ENCODE measurements at places on chromosomes 13 and 19.

DNA sequence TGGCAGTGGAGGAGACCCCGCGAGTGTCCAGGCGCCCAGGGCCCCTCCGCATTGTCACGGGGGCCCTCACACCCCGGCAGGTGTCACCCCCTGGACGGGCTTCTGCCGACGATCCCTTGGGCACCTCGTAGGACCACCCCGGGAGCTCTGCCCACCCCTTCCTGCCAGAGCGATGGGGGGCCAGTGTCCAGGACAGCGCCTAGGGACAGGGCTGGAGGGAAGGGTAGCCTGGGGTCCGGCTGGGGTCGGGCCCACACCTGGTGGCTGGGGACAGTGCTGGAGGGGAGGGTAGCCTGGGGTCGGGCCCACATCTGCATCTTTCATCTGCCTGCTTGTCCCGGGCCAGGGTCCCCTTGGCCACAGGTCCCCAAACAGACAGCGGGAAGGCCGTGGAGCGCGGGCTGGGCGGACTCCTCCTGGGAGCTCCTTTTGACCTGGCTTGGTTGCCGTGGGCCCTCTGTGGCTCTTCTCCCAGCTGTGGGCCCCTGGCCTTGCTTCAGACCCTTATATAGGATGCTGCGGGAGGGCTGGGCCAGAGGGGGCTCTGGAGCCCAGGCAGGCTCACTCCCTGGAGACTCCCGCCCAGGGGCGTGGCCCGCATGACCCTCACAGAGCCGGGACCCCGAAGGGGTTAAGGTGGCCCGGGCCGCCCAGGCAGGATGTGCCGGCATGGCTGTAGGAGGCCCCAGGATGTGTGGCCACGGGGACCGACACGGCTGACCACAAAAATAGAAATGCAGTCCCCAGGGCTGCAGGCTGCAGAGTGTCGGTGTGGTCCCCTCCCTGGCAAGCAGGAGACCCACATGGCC lies 74.1 kb upstream of the MCF2L start:
- no peak for DNase-seq

- no peak for DNase-seq
Observed at GRCh38 chr19:56117376-56117884, 3.7 kb downstream of the ZNF787 start.

DNA sequence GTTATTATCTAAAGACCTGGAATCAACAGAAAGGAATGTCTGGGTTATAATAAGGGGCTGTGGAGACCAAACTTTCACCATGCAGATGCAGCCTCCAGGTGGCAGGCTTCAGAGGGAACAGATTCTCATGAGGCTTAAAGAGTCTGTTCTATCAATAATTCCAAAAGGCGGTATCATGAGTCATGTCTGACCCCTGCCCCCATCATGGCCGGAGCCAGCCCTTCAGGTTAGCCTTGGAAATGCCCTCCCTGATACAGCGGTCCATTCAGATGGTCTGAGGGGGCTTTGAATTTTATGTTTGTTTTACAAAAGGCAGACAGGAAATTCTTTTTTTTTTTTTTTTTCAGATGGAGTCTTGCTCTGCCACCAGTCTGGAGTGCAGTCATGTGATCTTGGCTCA lies 21.7 kb upstream of the LAMP1 start:
- DNase-seq: no peak

GRCh38 chr13:97288486-97288900 lies 66.4 kb downstream of the MBNL2 start:
- DNase-seq: no peak

- DNase-seq: no peak
Observed at GRCh38 chr13:85662186-85662585, 137.0 kb downstream of the SLITRK6 start.

DNA sequence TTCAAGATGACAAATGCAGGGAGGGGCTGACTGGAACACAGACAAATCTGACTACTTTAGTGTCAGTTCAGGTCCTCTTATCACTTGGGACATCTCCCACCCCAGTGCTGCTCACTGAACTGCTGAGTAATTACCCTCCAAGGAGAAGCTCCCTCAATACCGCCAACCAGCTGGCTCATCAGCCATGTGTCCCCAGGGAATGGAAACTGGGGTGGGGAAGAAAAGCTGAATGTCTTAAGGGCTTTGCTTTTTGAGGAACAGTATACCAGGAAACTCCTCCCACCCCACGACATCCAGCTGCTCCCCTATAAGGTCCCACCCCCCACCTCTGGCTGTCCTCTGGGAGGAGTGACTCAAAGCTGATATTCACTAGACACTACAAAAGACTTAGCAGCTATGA lies 2.0 kb downstream of the ZNF823 start:
- no peak for DNase-seq

- peak; percentile 74 for DNase-seq
Observed at GRCh38 chr19:52535771-52536447, 8.4 kb downstream of the ZNF808 start.

GRCh38 chr19:47699360-47699917 lies 13.8 kb upstream of the EHD2 start:
- no peak for DNase-seq

GRCh38 chr19:10043286-10043927 lies 30.1 kb downstream of the RDH8 start:
- no peak for DNase-seq

- no peak for DNase-seq
Observed at GRCh38 chr19:47315125-47315821, 5.6 kb downstream of the C5AR1 start.

- peak; percentile 54 for DNase-seq
Observed at GRCh38 chr13:30371649-30372265, 50.5 kb upstream of the UBE2L5 start.

Data from naive thymus-derived CD4-positive, alpha-beta T cell (primary cell).